Fibroblast of skin of back (primary cell): ENCODE measurements at places on chromosomes 3 and 15.

- DNase-seq: peak; percentile 15
Measured at GRCh38 chr15:33675246-33675645, 293.1 kb upstream of the CHRM5 start.

GRCh38 chr3:122014741-122015140, 7.3 kb downstream of the ILDR1 start:
- DNase-seq: no peak

GRCh38 chr3:5168110-5168509, 19.4 kb upstream of the EDEM1 start:
- DNase-seq: no peak

DNA sequence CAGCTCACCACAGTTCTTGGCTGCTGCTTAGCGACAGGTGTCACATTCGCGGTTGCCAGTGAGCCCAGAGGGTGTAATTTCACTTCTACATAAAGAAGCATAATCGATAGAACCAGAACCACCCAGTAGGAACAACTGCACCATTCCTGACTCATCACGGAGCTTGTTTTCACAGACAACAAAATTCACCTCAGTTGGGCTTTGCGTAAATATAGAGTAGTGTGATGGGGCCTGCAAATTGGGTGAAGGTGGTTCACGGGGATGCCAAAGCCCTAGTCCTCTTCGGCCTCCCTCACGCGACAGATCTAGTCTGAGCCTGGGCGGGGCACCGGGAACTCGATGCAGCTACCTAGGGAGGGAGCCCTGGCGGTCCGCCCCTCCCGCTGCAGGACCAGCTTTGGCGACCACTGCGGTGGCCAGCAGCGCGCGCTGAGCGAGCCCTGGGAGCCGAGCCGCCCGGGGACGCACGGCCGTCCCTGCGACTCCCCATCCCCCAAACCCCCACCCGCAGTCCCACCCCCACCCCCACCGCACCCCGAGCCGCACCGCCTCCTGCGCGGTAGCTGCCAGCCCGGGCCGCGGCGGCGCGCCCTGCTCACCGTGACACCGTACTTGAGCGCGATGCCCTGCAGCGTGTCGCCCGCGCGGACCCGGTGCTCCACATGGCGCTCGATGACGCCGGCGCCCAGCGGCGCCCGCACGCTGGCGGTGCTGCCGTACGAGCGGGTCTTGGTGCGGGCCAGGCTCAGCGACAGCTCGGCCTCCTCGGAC, 519 bp downstream of the LYSMD2 start:
- DNase-seq: peak; percentile 15

- no peak for DNase-seq
Measured at GRCh38 chr15:70418943-70419342, 321.2 kb upstream of the TLE3 start.

DNA sequence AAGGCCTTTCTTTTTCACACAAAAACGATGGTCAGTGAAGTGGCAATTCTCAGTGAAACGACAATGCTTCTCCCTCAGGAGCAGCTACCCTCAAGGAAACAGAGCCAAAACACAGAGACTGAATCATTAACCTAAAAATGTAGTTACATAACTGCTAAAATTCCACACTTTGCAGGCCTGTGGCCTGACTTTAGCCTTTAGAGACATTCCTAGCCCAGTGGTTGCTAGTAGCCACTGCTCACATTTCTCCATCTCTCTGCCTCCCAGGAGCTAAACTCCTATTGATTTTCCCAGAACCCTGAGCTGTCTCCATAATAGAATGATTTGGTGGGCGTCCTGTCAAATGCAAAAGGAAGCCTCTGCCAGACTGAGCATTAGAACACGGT, 630.1 kb upstream of the KCNMB2 start:
- DNase-seq: peak; percentile 94

DNA sequence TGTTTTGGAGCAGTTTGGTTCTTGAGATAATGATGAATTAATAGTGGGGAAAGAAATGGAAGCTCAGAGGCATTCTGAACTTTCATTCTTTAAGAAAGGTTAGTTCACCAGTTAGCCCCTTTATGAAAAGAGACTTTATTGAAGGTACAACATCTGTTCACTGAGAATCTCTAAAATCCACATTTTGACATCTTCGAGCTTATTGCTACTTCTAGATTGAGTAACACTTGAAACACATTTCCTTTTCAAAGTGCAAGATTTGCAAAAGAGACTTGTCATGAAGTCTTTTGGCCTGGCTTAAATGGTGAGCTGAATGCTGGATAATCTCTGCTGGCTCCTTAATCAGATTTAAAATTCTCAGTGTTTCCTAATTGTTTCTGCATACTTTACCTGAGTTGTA, 42.3 kb downstream of the RAB8B start:
- no peak for DNase-seq

GRCh38 chr3:127237835-127238234, 44.9 kb downstream of the PRR23E start:
- no peak for DNase-seq

GRCh38 chr3:117398141-117398899, 688.7 kb downstream of the TUSC7 start:
- no peak for DNase-seq

- no peak for DNase-seq
Measured at GRCh38 chr15:92158426-92158825, 235.3 kb upstream of the ST8SIA2 start.

GRCh38 chr3:111917300-111917699, 58.2 kb downstream of the PHLDB2 start:
- peak; percentile 68 for DNase-seq

DNA sequence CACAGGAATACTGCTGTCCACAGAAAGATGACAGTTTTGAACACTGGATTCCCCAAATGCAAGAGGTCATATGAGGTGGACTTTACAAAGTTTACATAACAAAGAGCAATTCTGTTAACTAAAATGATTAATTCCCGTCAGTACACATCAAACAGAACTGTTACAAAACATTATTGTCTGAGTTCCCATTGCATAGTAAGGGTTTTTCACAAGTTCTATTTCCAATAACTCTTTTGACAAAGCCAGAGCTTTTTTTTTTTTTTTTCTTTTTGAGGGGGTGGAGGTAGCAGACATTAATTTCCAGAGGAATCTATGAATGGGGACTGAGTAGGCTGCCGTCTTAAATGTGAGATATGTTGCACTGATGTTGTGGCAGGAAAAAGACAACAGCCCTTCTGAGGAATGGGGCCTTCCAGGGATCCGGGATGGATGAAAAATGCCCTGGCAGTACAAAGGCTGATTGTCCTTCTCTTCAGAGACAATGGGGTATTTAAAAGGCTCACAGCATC, 178.1 kb upstream of the KBTBD8 start:
- no peak for DNase-seq

DNA sequence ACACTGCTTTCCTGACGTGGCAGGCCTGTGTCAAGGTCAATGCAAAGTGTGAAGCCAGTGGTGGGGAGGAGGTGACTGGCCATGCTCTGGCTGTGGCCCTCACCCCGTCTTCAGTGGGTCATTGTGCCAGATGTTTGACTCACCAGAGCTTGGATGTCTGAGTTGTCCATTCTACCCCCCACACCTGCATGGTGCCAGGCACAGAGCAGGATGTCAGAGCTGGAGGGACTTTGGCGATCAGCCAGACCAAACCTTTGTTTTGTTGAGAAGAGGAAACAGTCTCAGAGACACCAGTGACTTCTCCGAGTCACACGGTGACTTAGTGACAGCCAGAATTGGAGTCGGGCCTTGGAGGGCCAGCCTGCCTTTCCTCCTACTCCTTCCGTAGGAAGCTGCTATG, 49.5 kb downstream of the SMAD6 start:
- DNase-seq: peak; percentile 53

DNA sequence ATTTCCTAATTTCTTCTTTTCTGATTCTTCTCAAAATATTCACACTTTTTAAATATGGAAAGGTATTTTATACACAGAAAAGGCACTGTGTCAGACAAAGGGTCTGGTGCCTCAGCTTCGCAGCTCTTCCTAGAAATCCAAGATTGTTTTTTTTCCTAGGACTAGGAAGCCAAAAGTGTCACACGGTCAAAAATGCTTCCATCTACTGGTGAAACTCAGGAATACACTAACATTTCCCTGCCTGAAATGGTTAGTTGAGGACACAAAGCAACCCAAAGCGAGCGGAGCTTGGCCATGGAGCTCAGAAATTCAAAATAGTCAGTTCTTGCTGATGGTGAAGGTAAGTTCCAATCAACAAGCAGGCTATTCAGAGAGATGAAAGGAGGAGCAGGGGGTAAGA, 426.5 kb upstream of the RASGRP1 start:
- DNase-seq: peak; percentile 64

DNA sequence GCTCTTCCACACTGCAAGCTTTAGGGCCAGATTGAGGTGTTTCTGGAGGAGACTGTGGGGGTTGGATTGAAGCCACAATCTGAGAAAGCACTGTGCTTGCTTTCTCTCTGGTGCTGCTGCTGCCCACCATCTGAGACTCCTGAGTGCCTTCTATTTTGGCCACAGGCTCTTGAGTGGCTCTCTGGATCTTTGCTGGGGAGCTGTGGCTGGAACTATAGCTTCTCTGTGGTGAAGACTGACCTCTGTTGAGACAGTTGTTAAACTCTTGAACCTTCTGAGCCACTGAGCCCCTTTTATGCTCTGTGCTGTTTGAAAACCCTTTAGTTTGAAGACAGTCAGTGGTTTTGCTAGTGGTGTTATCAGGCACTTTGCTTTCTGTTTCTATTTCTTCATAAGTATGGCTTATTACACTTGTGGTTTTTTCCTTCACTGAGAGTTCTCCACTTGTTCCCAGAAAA, 108.7 kb upstream of the TSPAN3 start:
- DNase-seq: no peak

GRCh38 chr3:41920406-41920965, 41.4 kb downstream of the ULK4 start:
- no peak for DNase-seq

DNA sequence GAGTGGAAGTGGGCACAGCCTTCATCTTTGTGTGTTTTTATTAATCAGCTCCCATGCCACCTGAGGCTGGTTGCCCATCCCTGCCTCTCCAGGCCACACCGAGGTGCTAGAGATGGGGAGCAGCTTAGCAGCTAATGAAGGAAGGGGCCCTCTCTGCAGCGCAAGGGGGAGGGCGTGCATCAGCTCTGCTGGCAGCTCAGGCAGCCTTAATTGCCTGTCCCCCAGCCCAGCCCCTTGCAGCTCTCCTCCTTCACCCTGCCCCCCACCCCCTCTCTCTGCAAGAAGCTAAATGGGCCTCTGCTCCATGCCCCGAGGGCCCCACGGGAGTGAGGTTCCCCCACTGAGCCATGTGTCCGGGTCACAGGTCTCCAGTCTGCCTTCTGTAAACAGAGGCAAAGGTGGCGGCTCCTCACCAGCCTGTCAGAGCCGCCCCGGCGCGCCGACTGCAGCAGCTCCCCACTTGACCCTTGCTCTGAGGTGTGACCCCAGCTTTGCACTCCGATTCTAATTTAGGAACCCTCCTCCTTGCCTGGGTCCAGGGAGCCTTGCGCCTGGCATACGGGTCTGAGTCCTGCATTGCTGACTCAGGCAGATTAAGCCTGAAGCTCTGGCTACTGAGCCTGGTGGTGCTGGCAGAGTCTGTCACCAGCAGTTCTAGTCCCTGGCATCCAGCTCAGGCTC, 27.9 kb upstream of the NTRK3 start:
- DNase-seq: no peak

DNA sequence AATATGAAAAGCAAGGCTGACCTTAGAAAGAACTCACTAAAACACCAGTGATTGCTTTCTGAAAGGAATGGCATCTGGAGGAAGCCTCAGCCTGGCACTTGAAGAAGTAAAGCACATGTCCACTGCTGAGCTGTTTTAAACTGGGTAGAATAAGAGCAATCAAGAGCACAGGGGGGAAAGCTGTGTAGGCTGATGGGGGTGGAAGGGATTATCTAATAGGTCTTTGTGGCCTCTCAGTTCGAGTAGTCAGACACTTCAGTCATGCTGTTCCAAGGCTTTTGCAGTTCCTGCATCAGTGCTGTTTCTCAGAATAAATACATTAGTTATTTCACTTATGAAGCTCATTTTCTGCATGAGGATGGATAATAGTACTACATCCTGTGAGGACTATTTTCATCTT, 22.6 kb downstream of the CCDC191 start:
- DNase-seq: no peak

GRCh38 chr15:81923561-81924350, 122.1 kb downstream of the MEX3B start:
- no peak for DNase-seq

DNA sequence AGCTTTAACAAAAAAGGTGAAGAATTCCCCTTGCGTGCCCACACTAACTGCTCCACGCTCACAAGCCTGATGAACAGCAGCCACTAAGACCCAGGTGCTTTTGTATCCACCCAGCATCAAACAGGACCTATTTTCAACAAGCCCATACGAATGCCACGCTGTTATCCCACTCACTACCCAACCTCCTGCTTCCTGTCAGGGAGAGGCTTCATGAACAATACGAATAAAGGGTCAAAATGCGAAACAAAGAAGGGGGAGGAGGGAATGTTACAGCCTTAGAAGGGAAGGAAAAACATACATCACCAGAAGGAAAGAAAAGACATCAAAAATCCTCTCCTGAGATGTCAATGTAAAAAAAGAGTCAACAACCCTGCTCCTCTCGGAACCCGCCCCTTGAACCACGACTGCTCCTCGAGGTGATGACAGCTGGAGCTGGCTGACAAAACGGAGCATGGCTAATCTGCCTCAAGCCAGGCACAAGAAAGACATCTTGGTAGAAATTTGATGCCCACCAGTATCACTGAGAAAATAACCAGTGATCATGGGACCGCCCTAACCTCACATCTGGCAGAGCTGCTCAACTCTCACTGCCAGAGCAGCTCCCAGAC, 9.7 kb downstream of the ERC2 start:
- no peak for DNase-seq

GRCh38 chr3:18444595-18445400, 19.7 kb upstream of the SATB1 start:
- DNase-seq: peak; percentile 75
